ENCODE measurements at places on chromosomes 2 and 18. TPM values are rescaled to one million over a fixed set of nuclear protein-coding genes. Genes with fewer than 3 reads are reported as not detected.

The SPDYA gene
- total RNA-seq: 0.10 TPM

The FIGN gene
- 2.1 TPM for total RNA-seq

The MYOM1 gene
- 0.17 TPM for total RNA-seq

The FAP gene
- not detected for total RNA-seq

The WNT10A gene
- total RNA-seq: 6.5 TPM

The CMPK2 gene
- 10.7 TPM for total RNA-seq

The HOXD3 gene
- total RNA-seq: 7.5 TPM

The EVX2 gene
- total RNA-seq: not detected

The CCBE1 gene
- 0.17 TPM for total RNA-seq

The SPC25 gene
- total RNA-seq: 52.0 TPM

The TMEM247 gene
- total RNA-seq: not detected

The GALNT1 gene
- 16.0 TPM for total RNA-seq

The MTCL1 gene
- 55.4 TPM for total RNA-seq

The POTEJ gene
- total RNA-seq: not detected

The RAB6C gene
- not detected for total RNA-seq

All from Caki2 (cell line).